Activated CD4-positive, alpha-beta T cell treated with anti-CD3 and anti-CD28 coated beads, Interleukin-2, amount 10 ng/mL, durations not matched to agents 7 days and 5 days (primary cell): ENCODE measurements at places on chromosomes 7 and 10.

- DNase-seq = no peak
These were observed 10.8 kb upstream of the CUBN start for GRCh38 chr10:17140386-17140761.

DNA sequence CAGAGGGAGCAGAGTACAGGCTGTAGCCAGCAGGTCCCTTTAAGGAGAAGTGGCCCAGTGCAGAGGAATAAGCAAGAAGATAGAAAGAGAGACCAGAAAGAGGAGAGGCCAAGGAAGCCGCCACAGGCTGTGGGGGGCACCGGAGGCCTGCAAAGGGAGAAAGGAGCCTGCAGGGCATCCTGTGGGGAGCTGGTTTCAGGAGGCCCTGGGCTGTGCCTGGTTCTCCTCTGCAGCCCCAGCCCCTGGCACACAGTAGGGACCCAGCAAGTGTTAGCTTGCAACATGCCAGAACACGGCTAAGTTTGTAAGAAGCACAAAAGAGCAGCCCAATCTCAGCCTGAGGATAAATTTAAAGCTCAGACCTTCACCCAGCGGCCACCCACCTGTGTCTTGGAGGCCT, 12.3 kb upstream of the C10orf71 start:
- no peak for DNase-seq

DNA sequence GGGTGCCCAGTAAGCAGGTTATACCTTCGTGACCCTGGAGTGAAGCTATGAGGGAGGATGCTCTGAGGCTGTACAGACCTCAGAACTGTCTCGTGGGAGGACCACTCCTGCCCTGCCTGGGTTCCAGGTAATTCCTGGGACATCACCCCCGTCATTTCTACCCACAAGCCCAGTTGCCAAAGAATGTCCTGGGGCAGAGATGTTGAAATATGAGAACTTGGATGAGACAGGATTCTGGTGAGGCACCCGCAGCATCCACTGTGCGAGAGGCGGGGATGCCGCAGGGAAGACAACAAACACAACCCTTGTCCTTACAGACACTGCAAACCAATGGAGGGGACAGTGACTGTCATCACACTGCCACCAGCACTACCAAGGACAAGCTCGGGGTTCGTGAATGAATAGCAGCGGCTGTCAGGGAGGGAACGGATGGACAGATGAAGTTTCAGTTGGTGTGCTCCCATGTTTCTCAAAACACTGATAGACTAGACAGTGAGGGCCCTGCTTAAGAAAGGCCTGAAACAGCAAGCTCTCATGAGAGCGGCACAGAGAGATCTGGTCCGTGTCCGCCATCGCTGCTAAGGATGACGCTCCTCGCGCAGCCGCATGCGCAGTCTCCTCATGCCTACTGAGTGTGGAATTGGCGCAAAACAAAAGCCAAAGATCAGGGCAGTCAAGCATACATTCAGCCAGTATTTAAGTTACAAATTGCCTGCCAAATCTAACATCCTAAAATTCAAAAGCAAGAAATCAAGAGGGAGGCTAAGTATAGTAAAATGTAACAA, 82.0 kb upstream of the RHEB start:
- no peak for DNase-seq

GRCh38 chr7:22884911-22885788, 62.5 kb upstream of the TOMM7 start:
- DNase-seq = no peak

- no peak for DNase-seq
These were observed 41.4 kb downstream of the MRC1 start for GRCh38 chr10:17850501-17850900.

DNA sequence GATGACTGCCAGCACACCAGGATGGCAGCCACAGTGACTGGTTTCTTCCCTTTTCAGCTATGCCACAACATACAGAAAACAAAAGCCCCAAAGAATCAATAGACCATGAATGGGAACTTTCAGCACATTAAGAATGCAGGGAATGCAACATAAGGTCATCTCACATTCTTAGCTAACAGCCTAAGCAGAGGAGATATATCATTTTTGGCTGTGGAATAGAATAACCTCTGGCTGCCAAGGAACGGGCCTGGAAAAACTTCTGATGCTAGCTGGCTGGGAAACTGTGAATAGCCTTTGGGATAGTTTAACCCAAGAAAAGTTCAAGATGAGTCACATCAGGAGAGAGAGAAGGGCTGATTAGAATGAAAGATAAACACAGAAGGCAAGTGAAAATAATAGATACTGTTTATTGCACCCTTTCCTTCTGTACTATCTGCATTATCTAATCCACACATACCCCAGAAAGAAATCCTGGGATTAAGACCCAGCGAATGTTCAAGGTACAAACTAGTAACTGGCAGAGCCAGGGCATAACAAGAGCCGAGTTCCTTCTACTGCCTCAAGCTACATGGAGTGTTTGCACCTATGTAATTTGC, 169.2 kb downstream of the SEMA3A start:
- no peak for DNase-seq

DNA sequence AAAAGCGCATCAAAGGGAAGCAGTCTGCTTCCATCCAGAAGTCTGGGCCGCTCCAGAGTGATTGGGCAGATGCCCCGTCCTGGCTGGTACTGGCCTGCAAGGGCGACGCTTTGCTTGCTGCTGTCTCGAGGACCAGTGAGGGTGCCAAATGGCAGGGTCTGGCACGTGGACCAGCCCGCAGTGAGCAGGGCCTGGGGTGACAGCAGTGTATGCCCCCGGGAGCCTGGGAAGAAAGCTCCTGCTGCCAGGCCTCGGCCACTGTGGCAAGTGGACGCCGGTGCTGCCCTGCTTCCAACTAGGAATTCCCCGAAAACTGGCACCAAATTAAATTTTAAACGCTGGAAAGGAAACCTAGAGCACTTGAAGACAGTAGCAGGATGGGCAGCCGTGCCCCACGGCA, 357.0 kb upstream of the MKI67 start:
- DNase-seq = no peak

- peak; percentile 57 for DNase-seq
These were observed at the start of gene GIMAP6 for GRCh38 chr7:150631866-150632864. GIMAP6 (minus strand) TSS chr7:150632385; CDS start chr7:150630142, 2,243 bp downstream.

DNA sequence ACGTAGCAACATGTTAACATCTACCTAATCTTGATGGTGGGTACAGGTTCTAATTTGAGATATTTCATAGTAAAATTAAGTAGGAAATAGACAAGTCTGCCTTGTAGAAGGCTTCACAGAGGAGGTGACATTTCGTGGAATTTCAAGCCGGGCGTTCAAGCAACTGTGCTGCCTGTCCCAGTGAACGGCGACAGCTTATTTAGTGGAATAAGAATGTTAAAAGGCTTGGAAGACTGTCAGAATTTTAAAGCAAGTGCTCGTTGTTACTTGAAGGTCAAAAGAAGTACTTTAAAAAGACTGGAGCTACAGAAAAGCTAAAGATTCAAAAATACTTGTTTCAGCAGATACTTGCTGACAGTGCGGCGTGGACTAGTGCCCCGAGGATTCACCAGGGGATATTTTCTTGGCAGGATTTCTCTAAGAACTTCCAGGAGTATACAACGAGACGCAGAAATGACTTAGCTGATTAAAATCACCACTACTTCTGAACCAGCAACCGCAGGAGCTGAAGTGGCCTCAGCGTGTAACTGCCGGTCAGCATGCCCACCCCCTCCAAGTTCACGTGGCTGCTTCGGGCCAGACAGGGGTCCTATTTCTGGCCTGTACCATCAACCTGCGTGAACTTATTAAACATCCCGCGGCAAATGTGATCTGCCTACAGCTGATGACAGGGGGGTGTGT, 46.5 kb downstream of the CTBP2 start:
- no peak for DNase-seq

DNA sequence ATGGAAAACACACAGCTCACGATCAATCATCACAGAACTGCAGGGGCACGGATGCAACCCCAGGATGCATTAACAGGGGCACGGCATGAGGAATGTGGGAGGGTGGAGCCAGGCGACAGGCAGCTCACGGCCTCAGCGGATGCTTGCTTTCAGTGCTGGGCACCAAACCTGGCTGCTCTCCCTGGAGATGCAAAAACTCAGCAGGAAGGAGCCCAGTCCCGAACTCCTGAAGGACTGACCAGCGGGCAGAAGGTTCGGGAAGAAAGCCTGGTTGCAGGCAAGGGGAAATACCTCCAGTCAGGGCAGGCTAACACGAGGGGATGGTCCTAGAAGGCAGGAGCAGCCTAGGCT, 66.8 kb downstream of the CHST15 start:
- no peak for DNase-seq

DNA sequence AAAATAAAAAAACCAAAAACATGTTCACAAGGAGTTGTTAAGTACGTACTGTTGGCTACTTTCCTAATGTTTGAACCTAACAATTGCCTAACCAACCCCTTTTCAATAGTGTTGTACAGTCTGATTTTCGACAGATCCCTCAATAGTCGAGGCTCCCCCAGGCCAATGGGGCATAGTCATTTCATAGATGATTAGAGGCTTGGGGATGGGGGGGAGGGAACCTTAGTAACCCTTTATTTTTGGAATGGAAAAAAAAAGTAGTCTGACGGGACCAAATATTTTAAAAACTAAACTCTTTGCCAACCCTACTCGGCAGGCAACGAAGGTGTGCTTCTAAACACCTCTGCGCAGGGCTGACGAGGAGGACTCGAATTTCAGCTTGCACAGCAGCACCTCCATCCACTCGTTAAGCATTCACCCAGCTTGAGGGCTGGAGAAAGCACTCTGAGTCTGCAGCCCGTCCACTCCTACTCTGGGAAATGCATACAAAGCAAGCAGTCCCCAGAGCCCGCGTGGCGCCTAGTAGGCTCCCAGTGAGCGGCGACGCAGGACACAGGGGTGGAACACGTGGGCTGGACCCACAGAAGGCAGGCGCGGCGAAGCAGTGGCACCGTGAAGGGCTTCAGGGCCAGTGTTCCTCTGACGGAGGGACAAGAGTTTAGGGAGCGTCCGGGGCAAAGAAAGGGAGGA, 899 bp downstream of the PUS7 start:
- peak; percentile 36 for DNase-seq

DNA sequence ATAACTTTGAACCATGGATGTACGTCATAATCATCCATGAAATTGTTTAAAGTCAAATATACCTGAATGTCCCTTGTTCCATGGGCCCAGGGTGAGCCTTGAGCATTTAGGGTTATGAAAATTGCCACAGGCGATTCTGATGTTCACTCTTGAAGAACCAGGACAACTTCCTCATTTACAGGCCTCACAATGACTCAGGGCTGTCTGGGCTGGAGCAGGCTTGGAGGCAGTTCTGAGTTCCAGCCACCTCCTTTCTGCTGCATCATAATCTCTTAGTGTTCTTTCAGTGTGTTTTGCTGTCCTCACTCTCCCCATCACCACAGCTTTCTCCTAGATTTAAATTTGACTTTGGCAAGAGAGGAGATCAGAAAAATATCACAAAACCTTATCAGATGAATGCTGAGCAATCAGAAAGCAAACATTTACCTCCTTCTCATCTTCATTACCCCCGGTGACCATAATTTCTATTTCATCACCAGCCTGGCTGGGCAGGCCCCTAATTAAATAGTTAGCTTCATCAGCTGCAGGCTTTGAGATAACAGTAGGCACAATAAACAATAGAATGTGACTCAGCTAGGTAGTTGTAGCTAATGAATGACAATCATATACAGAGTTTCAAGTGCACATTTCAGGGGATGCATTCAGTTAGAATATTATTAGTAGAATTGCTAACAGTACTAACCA, 571.0 kb downstream of the SH2D4B start:
- DNase-seq = no peak

- DNase-seq = no peak
These were observed 16.5 kb upstream of the NT5C3A start for GRCh38 chr7:33079096-33079495.

DNA sequence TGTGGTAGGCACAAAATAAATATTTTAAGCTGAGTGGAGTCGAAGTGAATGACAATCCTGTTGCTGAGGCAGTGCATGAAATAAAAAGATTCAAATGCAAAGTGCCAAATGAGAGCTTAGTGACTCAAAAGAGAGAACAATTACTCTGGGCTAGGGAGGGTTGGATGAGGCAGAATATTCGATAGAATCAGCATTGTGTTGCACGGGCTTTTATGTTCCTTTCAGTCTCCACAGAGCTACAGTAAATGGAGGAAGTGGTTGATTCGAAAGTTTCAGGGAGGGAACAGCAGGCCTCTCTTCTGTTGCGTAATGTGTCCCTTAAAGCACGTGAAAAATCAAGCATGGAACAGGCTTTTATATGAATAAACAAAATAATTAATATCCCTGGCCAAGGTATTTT, 599.3 kb upstream of the CELF2 start:
- peak; percentile 53 for DNase-seq

DNA sequence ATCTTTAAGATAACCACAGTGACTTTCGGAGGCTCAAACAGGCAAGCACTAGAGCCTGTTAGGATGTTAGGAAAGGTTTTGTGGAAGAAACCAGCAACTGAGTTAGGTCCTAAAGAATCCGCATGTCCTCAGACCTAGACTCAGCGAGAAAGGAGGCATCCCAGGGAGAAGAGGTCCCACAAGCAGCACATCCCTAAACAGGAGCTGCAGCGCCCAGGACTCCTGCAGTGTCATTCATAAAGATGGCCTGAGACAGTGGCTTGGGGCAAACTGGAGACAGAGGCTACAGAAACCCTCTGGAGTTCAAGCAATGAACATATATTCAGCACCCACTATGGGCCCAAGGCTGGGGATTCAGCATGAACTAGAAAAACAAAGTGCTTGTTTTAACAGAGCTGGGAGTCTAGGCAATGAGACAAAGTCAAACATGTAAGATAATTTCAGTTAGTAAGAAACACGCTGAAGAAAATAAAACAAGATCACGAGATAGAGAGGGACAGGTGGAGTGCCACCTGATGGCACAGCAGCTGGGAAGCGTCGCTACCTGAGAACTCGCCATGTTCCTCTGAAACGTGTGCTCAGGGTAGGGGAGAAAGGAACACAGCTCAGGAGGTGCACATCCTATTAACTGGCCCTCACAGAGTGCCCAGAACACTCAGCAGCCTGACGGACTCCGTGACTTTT, 48.1 kb downstream of the PARD3 start:
- no peak for DNase-seq
